ENCODE measurements at places on chromosomes 11 and 22. TPM values are rescaled to one million over a fixed set of nuclear protein-coding genes. Genes with fewer than 3 reads are reported as not detected.

RTN4R gene
- total RNA-seq = 12.4 TPM

GTSE1 gene
- 31.7 TPM for total RNA-seq

HOATZ gene
- not detected for total RNA-seq

INSC gene
- not detected for total RNA-seq

FAM180B gene
- total RNA-seq = not detected

All from A549 treated with Mapracorat at 1 μM for 4 hours (cell line).